ENCODE measurements at places on chromosomes 11 and 22. TPM values are rescaled to one million over a fixed set of nuclear protein-coding genes. Genes with fewer than 3 reads are reported as not detected.

Gene CHRM4
- total RNA-seq = 0.16 TPM

Gene MS4A4E
- total RNA-seq = not detected

Gene MOGAT2
- not detected for total RNA-seq

Gene OR52A1
- not detected for total RNA-seq

Gene GGTLC3
- not detected for total RNA-seq

Gene GAB4
- total RNA-seq = not detected

Gene CSRP3
- total RNA-seq = not detected

Gene CASP1
- total RNA-seq = 11.4 TPM

Gene SAA2
- not detected for total RNA-seq

Gene RIBC2
- total RNA-seq = 0.16 TPM

Gene CCDC116
- 0.61 TPM for total RNA-seq

Gene FLRT1
- under 0.01 TPM for total RNA-seq

Gene MRGPRX4
- total RNA-seq = not detected

Gene OR51B4
- not detected for total RNA-seq

Gene KRTAP5-2
- total RNA-seq = not detected

Gene OR2AG2
- total RNA-seq = 0.12 TPM

Gene GUCY1A2
- 9.2 TPM for total RNA-seq

Gene PICK1
- total RNA-seq = 9.7 TPM

Gene AGBL2
- total RNA-seq = 1.3 TPM

Gene SCGB2A2
- not detected for total RNA-seq

Gene FGF19
- total RNA-seq = not detected

Gene DENND6B
- total RNA-seq = 4.9 TPM

Gene OR51F2
- total RNA-seq = not detected

Gene WNT7B
- not detected for total RNA-seq

Gene LRRC74B
- total RNA-seq = 0.36 TPM

Gene ZBED4
- 14.8 TPM for total RNA-seq

Gene SLC22A25
- total RNA-seq = not detected

Gene ACRV1
- total RNA-seq = not detected

Gene KDM4D
- 0.49 TPM for total RNA-seq

Gene DLG2
- total RNA-seq = 2.8 TPM

Gene IL17REL
- total RNA-seq = not detected

Gene CBX7
- total RNA-seq = 8.3 TPM

Gene CDC42EP2
- total RNA-seq = 79.5 TPM

Gene GGTLC2
- total RNA-seq = not detected

Gene CACNA1I
- total RNA-seq = under 0.01 TPM

Gene HPS4
- total RNA-seq = 34.4 TPM

Gene ZBTB16
- 0.16 TPM for total RNA-seq

Gene CCDC117
- total RNA-seq = 27.3 TPM

Gene HOATZ
- not detected for total RNA-seq

Gene CD82
- 13.1 TPM for total RNA-seq

Gene DAGLA
- 2.2 TPM for total RNA-seq

Gene CECR2
- not detected for total RNA-seq

Gene OR6T1
- not detected for total RNA-seq

Gene MPZL2
- 0.12 TPM for total RNA-seq

Gene GAL
- total RNA-seq = not detected

Gene TEAD1
- 332 TPM for total RNA-seq

Gene GSTT2
- 2.3 TPM for total RNA-seq

Gene SCGB1A1
- total RNA-seq = not detected

Gene GVQW3
- 1.9 TPM for total RNA-seq

Data from hair follicle dermal papilla cell (primary cell).